Activated naive CD8-positive, alpha-beta T cell treated with anti-CD3 and anti-CD28 coated beads, Interleukin-2, amount 10 ng/mL, durations not matched to agents 7 days and 5 days (primary cell): ENCODE measurements at places on chromosomes 1 and 21. TPM values are rescaled to one million over a fixed set of nuclear protein-coding genes. Genes with fewer than 3 reads are reported as not detected.

- H3K4me1 ChIP-seq, result peaks cover 16% of the 10 kb centered on the region
- H3K4me3 ChIP-seq, result no peak overlapping the region
- H3K27ac ChIP-seq, result peak overlapping the region; percentile 30
- H3K36me3 ChIP-seq, result peaks cover 48% of the 10 kb centered on the region
- H3K27me3 ChIP-seq, result no peaks in the 10 kb centered on the region
These were observed 137.4 kb downstream of the DYRK1A start for GRCh38 chr21:37503848-37504467.

DNA sequence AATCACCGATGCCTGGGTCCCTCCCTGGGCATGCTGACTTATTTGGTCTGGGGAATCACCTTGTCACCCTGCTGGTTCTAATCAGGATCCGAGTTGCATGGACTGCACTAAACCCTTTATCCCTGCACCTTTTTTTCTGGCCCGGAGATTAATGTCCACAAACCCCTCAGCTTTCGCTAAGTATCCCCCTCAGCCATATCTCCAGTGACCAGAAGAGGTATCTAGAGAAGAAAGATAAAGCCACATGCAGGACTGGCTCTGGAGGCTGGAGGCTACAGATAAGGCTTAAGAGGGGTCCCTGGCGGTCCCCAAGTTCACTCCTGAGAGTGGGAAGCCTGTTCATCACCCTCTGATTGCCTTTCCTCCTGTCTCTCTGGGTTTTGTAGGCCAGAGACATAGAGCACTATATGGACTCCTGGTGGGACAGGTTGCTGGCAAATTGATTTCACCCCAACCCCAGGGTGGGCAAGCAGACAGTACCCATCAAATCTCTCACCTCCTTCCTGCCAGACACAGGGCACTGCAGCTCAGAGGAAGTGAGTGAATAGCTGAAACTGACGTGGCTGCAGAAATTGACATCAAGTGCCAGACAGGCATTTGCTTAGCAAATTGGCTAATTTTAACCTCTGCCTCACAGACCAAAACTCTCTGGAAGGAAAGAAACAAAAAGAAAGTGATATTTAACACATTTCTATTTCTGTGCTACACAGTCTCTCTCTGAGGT lies 38.8 kb downstream of the HMGB4 start:
- peaks cover 14% of the 10 kb centered on the region for H3K27me3 ChIP-seq
- H3K36me3 ChIP-seq, result no peaks in the 10 kb centered on the region
- no peaks in the 10 kb centered on the region for H3K4me1 ChIP-seq
- DNase-seq, result no peak

GRCh38 chr1:204927673-204928641 lies 57.3 kb downstream of the NFASC start:
- H3K4me1 ChIP-seq, result no peaks in the 10 kb centered on the region
- DNase-seq, result no peak
- peaks cover 10% of the 10 kb centered on the region for H3K27me3 ChIP-seq
- no peaks in the 10 kb centered on the region for H3K36me3 ChIP-seq
- no peak overlapping the region for H3K4me3 ChIP-seq

DNA sequence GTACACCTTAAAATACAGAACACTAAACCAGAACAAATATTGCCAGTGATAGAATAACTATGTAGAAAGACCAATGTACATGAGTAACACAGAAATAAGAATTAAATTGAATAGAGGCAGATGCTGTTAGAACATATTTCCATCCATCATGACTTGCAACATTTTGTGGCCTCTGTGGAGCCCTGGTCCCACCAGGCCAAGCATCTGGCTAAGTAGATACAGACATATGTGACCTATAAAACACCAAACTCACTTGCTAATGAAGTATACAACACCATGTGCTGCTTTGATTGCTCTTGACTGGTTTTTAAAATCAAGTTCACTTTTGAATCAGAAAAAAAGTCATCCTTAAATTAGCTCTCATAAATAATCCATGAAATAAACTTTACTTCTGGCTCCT lies 20.5 kb downstream of the SLC19A2 start:
- no peaks in the 10 kb centered on the region for H3K27me3 ChIP-seq
- H3K4me3 ChIP-seq, result no peak overlapping the region
- H3K27ac ChIP-seq, result no peak overlapping the region
- peaks cover 6% of the 10 kb centered on the region for H3K36me3 ChIP-seq
- H3K4me1 ChIP-seq, result peaks cover 9% of the 10 kb centered on the region

The NPPB gene
- total RNA-seq, result not detected

The RASAL2 gene
- 0.06 TPM for total RNA-seq

DNA sequence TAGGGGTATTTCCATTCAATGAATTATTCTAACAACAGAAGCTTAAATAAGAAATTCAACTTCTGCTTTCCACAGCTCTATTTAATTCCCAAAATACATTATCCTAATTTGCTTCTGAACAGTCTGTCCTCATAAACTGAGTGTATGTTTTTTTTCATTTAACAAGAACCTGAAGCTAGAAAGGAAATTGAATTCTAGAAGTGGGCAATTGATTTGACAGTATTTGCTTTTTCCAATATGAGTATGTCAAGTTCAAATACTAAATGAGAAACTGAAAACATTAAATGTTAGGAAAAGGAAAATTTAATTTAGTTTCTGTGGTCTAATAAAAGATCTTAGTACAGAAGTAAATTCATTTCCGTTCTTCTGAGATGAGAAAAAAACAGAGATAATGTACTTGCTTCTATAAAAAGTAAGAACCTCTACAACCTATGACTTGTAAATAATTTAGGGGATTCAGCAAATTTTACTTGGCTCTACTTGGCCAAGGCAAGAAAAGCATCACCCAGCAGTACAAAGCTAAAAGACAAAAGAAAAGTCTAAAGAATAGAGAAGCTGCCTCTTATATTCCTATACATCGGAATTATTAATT lies 31.1 kb downstream of the RAB3GAP2 start:
- H3K27me3 ChIP-seq, result no peaks in the 10 kb centered on the region
- H3K27ac ChIP-seq, result no peak overlapping the region
- DNase-seq, result no peak

GRCh38 chr1:169699707-169700106 lies 11.7 kb downstream of the SELL start:
- no peak overlapping the region for H3K4me3 ChIP-seq
- no peaks in the 10 kb centered on the region for H3K27me3 ChIP-seq
- H3K36me3 ChIP-seq, result peaks cover 67% of the 10 kb centered on the region

DNA sequence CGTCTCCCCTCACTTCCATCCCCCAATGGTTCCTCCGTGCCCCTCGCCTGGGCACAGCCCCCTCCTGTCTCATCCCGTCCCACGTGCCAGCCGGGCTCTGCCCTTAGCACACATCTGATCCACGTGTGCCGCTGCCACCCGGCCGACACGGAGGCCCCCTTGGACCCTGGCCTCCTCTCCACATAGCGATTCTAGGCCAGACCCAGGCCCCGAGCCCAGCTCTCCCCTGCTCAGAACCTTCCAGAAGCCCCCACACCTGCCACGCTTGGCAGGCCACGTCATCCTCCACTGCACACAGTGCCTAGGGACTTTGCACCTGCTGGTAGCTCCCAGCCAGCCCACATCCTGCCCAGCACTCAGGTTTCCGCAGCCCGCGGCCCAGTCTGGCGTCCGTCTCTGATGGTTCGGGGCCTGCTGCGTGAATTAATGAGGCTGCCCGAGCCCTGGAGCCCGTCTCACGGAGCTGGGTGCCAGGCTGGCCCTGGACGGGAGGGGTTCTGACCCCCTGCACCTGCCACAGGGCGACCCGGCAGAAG lies 20.1 kb downstream of the PLCH2 start:
- DNase-seq, result peak; percentile 61
- H3K27ac ChIP-seq, result peak overlapping the region; percentile 70
- H3K4me3 ChIP-seq, result no peak overlapping the region
- no peaks in the 10 kb centered on the region for H3K27me3 ChIP-seq
- H3K36me3 ChIP-seq, result no peaks in the 10 kb centered on the region
- peaks cover 20% of the 10 kb centered on the region for H3K4me1 ChIP-seq

DNA sequence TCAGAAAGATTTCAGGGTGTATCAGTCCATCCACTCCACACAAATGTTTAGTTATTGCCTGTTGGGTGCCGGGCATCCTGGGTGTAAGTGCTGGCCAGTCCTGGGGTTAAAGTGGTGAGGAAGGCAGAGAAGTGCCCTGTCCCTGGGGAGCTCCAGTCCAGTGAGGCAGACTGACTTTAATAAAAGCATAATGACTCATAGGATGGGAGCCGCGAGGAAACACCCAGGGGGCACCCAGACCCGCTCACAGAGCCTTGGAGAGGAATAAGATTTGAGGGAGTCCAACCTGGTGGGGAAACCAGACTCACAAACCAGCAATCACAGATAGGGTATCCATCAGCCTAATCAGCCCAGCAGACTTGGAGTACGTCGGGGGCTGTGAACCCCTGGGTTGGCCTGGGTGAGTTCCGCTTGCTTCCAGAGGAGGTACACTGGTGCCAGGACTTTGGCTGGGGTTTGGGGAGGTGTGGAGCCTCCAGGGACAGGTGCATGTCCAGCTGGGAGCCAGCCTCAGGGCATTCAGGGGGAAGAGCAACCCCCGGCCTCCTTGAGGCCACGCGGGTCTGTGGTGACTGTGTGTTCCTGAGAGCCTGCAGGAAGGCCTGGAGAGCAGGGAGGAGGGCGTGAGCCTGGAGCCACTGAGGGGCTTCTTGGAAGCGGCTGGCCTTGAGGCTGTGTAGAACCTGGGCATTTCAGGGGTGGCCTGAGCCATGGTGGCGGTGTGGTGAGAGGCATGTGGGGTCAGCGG lies 3.7 kb downstream of the PEAR1 start:
- peak overlapping the region; percentile 86 for H3K27ac ChIP-seq
- peaks cover 1% of the 10 kb centered on the region for H3K36me3 ChIP-seq
- H3K4me3 ChIP-seq, result peak overlapping the region; percentile 34
- DNase-seq, result no peak

DNA sequence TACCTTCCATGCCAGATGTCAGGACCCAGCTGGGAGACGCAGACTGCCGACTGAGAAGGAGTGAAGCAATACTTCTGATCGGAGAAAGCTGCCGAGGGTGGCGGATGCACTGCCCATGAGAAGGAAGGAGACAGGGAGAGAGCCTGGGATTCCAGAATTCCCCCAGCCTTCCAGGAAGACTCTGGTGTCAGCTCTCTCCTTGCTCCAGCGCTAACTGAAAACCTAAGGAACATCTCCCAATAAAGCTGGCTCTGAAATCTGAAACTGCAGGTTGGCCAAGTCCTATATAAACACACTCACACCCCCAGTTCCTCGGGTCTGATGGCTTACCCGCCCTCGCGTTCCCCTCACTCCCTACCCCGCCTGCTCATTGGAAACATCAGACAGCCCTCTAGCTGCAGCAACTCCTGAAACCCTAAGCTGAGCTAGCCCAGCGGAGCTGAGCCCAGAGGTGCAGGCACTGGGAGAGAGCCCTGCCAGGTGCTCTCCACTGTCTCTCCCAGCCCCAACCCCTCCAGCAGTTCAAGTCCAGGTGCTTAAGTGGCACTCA lies 52.3 kb downstream of the PLEKHA6 start:
- H3K27ac ChIP-seq, result no peak overlapping the region
- H3K36me3 ChIP-seq, result no peaks in the 10 kb centered on the region
- DNase-seq, result no peak
- H3K27me3 ChIP-seq, result peaks cover 25% of the 10 kb centered on the region
- no peaks in the 10 kb centered on the region for H3K4me1 ChIP-seq
- H3K4me3 ChIP-seq, result no peak overlapping the region

- H3K36me3 ChIP-seq, result no peaks in the 10 kb centered on the region
- no peak overlapping the region for H3K27ac ChIP-seq
- no peaks in the 10 kb centered on the region for H3K4me1 ChIP-seq
These were observed 29.3 kb upstream of the ERO1B start for GRCh38 chr1:236311040-236311439.

- peaks cover 9% of the 10 kb centered on the region for H3K36me3 ChIP-seq
- H3K4me1 ChIP-seq, result peaks cover 13% of the 10 kb centered on the region
- H3K27me3 ChIP-seq, result no peaks in the 10 kb centered on the region
- DNase-seq, result no peak
- no peak overlapping the region for H3K4me3 ChIP-seq
These were observed 341.5 kb downstream of the VAV3 start for GRCh38 chr1:107623431-107623830.

GRCh38 chr21:38284216-38284615 lies 27.4 kb downstream of the KCNJ15 start:
- H3K27ac ChIP-seq, result no peak overlapping the region
- no peak for DNase-seq
- no peaks in the 10 kb centered on the region for H3K27me3 ChIP-seq
- H3K36me3 ChIP-seq, result no peaks in the 10 kb centered on the region

DNA sequence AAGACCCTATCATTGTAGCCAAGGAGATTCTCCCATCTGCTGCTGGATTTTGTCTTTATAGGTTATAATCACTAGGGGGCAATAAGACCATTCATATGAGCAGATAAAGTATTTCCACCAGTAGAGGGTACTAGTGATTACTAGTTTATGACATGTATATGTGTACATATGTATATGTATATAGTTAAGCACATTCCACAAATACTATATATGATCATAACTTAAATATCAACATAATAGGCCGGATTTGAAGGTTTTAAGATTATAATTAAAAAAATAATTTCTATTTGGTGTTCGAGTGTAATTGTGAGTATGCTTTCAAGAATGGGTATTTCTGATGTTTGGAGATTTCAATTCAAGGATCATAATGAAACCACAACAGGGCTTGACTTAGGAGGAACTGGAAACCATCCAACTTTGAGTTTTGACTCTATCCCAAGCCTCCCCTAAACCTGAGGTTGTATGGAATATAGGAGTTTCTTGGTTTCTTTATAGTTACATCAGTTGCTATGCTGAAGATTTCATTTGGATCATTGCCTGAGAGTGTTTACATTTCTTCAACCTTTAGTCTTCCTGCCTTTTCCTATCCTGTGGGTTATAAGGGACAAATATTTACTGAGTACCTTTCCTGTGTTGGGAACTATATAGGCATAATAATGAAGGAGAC lies 16.9 kb downstream of the TCEANC2 start:
- H3K36me3 ChIP-seq, result peaks cover 13% of the 10 kb centered on the region
- no peak overlapping the region for H3K27ac ChIP-seq
- H3K4me1 ChIP-seq, result peaks cover 2% of the 10 kb centered on the region
- DNase-seq, result no peak
- H3K27me3 ChIP-seq, result no peaks in the 10 kb centered on the region

The OR2M3 gene
- not detected for total RNA-seq

- no peak overlapping the region for H3K27ac ChIP-seq
- no peaks in the 10 kb centered on the region for H3K27me3 ChIP-seq
- H3K4me1 ChIP-seq, result peaks cover 34% of the 10 kb centered on the region
These were observed 36.0 kb downstream of the ELK4 start for GRCh38 chr1:205595861-205596260.

GRCh38 chr21:29394051-29394450 lies 95.3 kb downstream of the BACH1 start:
- no peak for DNase-seq
- no peak overlapping the region for H3K4me3 ChIP-seq
- peaks cover 7% of the 10 kb centered on the region for H3K36me3 ChIP-seq
- no peaks in the 10 kb centered on the region for H3K27me3 ChIP-seq
- no peaks in the 10 kb centered on the region for H3K4me1 ChIP-seq

The RC3H1 gene
- total RNA-seq, result 37.2 TPM

DNA sequence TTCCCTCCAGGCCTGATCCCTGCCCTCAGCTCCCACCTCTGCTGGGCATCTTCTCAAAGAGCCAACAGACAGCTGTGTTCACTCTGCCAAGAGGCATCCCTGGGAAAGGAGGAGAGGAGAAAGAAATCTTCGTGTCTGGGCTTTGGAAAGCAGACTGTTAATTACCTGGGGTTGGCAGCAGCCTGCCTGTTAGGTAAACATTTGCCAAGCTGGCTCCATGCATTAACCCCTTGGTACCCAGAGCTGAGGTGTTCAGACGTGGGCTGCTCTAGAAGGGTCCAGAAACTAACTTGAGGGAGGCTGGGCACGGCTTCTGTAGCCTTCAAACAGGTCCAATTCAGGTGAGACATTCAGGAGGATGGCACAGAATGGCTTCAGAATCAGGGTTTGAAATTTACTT lies 8.7 kb upstream of the EXTL1 start:
- no peak overlapping the region for H3K27ac ChIP-seq
- no peaks in the 10 kb centered on the region for H3K36me3 ChIP-seq
- H3K27me3 ChIP-seq, result no peaks in the 10 kb centered on the region
- peaks cover 9% of the 10 kb centered on the region for H3K4me1 ChIP-seq
